ENCODE measurements at places on chromosomes 12 and 14.
A peak's percentile ranks its signal among the peaks of the same experiment; 100 is the strongest.

DNA sequence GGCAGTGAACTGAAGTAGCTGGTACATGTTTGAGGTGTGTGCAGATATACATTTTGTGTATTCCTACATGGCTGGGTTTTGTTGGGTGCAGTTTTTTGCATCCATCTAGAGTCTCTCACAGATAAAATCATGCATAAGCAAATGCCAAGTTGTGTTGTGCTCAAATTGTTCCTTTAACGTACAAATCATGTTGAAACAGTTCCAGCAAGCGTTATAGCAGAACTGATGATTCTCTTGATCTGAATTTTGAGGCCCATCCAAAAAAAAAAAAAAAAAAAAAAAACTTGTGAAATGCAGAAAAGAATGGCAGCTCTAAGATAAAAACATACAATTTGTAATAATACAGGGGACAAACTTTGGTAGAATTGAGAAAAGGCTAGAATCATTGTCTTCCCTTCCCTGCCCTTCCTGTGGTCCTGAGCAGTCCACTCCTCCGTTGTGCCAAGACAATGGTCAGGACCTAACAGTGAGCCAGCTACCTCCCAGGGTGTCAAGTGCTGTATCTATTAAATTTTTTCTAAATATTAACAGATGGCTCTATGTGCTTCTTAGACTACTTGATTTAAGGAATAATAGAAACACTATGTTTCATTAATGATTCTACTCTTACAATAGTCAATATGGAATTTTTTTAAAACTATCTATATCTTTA, 122.1 kb downstream of the PLEKHA5 start:
- no peak for DNase-seq

DNA sequence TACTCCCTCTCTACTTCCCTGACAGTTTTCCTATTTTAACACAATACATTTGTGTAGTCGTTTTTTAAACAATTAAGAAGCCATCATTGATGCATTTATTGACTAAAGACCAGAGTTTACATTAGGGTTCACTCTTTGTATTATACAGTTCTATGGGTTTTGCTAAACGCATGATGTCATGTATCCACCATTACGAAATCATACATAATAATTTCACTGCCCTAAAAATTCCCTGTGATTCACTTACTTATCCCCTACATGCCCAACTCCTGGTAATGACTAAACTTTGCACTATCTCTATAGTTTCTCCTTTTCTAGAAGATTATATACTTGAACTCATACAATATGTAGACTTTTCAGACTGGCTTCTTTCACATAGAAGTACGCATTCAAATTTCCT, 1016.5 kb upstream of the FOXG1 start:
- no peak for DNase-seq

DNA sequence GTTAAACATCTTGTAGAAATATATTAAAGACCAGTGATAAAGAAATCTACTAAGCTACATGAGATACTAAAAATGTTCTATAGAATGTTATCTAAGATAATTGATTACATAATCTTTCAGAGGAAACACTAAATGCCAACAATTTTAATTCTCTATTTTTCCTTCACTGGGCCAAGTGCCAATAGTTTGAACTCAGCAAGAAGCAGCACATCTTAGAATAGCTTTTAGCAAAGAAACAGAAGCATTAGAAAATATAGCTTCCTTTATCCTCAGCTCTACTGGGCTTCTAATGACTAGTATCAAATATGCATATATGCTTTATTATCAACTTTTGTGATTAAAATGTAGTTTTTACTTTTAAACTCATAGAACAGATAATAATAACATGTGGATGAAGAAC, 461.4 kb upstream of the USP15 start:
- no peak for DNase-seq

- DNase-seq, result peak; percentile 24
These were observed 28.1 kb downstream of the TRPV4 start for GRCh38 chr12:109804820-109805761.

DNA sequence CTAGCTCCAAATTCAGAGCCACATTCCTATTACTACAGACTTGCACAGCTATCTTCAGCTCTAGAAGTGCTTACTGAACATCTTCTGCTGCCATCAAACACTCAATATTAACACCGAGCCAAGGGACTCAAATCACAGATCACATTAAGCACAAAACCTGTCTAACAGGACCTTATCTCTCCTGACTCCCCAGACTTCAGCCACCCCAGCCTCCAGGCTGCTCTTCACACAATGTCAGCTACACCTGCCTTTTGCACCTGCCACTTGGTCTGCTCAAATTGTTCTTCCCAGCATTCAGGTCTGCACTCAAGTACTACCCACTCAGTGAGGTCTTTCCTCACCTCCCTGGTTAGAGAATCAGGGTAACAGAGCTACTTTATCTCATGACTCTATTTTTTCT, 57.1 kb downstream of the GALC start:
- no peak for DNase-seq

DNA sequence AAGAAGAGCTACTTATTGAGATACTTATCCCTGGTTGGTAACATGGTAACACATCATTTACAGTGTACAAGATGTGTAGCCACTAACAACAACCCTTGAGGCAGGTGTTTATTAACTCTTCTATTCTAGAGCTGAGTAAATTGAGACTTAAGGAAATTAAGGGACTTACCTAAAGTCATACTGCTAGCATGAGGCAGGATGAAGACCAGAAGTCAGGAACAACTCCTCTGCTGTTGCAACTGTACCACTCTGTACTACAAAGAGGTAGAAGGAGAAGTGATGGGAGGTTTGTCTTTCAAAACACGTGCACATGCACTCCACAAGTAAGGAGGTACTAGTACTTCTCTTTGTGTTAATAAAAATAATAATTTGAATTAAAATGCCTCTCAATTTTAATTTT, 79.9 kb downstream of the LLPH start:
- DNase-seq, result no peak

- DNase-seq, result no peak
These were observed 45.4 kb downstream of the YAF2 start for GRCh38 chr12:42192686-42193085.

DNA sequence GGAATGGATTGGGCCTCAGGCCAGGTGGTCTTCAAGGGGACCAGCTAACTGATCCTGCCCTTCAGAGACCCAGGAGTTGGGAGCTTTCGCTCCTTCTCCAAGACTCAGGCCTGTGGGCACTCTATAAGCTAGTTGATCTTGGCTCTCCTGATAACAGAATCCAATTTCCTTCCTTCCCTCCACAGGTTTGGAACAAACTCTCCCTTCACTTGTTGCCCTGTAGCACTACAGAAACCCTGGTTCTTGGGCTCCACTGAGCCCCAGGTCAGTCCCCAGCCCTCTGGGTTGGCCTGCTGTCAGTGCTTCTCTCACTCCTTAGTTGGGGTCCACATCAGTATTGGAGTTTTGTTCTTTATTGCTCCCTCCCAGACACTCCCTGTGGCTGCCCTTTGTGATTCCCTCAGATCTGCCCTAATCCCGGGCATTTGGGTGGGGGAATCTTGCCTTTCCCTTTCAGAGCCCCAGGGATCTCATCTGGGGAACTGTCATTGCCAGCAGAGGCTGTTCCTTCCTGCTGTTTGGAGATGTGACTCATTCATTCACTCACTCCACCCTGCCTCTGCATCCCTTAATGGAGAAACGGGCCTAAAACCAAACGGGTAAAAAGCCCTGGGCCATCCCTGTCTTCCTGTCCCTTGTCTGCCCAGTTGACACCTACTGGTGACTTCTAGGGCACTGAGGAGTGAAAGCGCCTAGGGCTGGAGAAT, 4.4 kb upstream of the GPD1 start:
- no peak for DNase-seq

DNA sequence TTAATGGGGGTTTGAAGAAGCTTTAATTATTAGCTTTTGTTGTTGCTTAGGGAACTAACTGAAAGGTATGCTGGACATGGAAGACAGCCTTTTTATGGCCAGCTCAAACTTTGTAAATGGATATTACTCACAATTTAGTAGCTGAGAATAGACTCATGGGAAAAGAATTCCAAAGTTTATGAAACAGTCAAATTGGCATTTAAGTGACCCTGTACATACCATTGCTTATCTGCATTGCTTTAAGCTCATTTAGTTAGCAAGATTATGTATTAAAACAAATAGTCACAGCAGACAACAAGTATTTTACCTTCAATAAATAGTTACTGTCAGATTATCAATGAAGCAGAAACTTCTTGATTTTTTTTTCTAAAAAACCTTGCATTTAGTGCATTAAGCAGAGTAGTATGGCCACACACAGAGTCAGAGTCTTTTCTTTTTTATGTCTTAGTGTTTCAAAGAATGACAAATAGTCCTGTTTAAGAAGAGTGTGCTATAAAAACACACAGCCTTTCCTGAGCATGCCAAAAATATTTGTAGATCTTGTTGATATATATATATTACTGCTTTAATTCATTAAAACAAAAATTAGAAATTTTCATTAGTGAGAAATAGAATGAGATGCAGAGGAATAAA, 102.2 kb downstream of the TTC6 start:
- no peak for DNase-seq

DNA sequence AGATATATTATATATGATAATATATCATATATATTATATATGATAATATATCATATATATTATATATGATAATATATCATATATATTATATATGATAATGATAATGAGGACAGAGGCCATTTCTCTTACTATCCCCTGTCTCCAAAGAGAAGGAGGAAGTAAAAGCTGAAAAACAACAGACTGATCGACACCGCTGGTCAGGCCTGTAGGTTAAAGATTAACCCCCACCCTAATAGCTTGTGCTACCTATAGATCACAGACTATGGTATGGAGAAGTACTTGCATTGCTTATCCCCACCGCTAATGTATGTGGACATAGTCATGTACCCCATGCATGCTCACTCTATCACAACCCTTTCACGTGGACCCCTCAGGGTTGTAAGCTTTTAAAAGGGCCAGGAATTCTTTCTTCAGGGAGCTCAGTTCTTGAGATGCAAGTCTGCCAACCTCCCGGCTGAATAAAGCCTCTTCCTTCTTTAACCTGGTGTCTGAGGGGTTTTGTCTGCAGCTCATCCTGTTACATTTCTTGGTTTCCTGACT, 786.1 kb upstream of the TMEM132C start:
- no peak for DNase-seq

- no peak for DNase-seq
These were observed 67.2 kb downstream of the NOS1 start for GRCh38 chr12:117294189-117294603.

DNA sequence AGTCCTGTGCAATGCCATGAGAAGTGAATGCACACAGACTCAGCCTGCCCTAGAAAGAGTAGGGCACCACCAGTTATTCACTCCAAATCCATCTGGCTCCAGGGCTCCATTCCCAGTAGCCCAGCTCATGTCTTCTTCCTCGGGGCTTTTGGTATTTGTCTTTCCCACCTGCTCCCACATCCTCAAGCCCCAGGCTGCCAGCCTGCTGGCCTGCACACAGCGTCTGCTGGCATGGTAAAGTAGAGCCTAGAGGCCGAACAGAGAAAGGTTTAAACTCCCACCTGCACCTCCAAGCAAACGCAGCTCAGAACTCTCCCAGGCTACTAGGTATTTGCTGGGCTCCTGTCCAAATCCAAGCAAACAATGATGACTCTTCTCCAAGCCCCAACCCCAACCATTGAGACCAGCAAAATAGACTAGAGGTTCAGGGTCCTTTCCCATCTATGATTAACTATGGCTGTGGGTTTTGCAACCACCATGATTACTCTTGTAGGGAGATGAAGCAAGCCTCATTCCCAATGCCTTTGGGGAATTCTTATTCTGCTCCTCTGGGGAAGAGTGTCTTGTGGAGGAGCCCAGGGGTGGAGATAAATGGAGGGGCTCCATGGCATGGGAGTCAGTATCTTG, 5.2 kb upstream of the VDR start:
- DNase-seq, result no peak

- no peak for DNase-seq
These were observed 436.1 kb downstream of the TMEM121 start for GRCh38 chr14:105962532-105962931.

DNA sequence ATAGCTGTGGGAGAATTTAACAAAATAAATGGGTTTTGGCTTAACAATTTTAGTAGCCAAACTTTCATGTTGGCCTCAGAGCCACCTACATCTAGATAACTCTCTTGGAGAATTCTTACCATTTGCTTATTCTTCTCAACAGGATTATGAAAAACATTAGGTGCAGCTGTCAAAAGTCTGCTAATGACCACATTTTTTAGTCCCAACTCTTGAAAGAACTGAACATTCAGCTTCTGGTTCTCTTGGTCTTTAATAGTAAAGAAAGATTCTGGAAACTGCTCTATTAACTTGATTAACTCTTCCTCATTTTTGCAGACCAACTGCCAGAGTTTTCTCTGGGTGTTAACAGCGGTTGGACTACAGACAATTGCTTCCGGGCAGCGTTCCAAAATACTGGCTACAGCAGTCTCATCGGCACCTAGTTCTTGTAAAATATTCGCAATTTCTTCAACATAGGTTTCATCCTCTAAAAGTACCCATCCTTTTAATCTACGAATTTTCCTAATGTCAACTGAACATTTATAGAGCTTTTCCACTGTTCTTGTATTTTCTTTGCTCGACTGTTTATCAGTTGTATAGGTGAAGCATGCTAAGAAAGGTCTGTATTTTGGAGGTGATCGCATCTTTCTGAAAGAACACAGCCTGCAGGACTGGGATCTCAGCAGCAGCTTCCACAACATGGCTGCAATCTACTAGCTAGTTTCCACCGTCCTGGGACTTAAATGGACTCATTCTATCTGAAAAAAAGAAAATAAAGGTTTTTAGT, 8.7 kb downstream of the MTERF2 start:
- no peak for DNase-seq

GRCh38 chr12:122880155-122880667, 15.7 kb downstream of the VPS37B start:
- DNase-seq, result no peak

GRCh38 chr14:104142946-104143470, 4.6 kb downstream of the KIF26A start:
- no peak for DNase-seq

- DNase-seq, result no peak
These were observed 417.7 kb downstream of the ATP23 start for GRCh38 chr12:58359084-58359483.

DNA sequence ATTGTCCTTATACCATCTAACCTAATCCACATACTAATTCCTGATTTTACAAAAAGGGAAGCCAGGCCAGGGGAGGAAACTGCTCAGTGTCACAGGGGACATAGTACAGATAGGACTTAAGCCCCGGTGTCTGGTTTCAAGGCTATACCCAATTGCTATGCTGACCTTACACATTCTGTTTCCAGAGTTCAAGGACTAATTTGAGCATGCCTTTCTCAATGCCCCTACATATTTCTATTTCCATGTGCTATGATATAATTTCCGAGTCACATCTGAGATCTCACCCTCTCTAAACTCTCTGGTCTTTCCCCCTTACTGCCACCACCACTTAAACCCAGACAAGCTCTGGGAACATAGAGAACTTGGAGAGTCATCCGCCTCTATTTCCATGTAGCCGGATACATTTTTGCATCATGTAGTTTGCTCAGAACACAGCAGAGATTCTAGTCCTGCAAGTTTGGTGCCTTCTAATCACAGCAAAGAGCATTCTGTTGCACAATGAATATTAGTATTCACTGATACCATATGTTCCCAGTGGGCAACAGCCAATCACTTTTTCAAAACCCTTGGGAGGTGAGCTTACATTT, 34.2 kb downstream of the PPM1H start:
- DNase-seq, result no peak

- no peak for DNase-seq
These were observed 139.2 kb downstream of the KIF26A start for GRCh38 chr14:104277416-104278213.
